ENCODE measurements at places on chromosomes 6 and 20.

- DNase-seq: no peak
Observed at GRCh38 chr6:87181903-87182302, 26.5 kb downstream of the ZNF292 start.

DNA sequence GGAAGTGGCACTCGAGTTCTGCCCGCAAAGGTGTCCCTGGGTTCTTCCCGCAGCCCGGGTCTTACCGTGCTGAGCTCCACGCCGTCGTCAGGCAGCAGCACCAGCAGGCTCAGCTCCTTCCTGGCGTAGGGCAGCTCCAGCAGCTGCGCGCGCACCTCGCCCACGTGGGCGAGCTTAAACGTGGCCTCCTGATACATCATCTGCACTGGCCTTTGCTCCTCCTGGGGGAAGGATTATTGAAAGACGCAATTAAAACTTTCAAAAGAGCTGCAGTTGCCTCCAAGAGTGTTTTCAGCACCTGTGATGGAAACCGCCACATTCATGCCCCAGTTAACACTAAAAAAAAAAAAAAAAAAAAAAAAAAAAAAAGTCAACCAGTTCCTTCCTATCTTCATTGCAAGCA is 11.3 kb downstream of the SERPINB9 start:
- peak; percentile 74 for DNase-seq

GRCh38 chr6:151166180-151166579 is 73.6 kb upstream of the AKAP12 start:
- no peak for DNase-seq

- no peak for DNase-seq
Observed at GRCh38 chr6:37381579-37381978, 27.8 kb downstream of the RNF8 start.

- DNase-seq: no peak
Observed at GRCh38 chr6:112502351-112503090, 155.4 kb downstream of the RFPL4B start.

GRCh38 chr6:90500458-90500857 is 86.4 kb downstream of the MAP3K7 start:
- no peak for DNase-seq

- no peak for DNase-seq
Observed at GRCh38 chr6:90960324-90960723, 373.5 kb upstream of the MAP3K7 start.

DNA sequence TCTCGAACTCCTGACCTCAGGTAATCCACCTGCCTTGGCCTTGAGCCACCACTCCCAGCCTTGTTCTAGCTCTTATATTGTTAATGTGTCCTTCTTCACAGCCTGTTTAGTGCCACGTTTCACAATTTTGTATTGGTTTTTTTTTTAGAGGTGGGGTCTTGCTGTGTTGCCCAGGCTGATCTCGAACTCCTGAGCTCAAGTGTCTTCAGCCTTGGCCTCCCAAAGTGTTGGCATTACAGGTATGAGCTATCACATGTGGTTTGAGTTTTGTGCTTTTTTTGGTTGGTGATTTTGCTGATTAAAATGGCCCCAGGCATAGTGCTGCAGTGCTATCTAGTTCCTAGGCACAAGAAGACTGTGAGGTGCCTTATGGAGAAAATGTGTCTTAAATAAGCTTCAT is 5.9 kb upstream of the CSTL1 start:
- DNase-seq: no peak

DNA sequence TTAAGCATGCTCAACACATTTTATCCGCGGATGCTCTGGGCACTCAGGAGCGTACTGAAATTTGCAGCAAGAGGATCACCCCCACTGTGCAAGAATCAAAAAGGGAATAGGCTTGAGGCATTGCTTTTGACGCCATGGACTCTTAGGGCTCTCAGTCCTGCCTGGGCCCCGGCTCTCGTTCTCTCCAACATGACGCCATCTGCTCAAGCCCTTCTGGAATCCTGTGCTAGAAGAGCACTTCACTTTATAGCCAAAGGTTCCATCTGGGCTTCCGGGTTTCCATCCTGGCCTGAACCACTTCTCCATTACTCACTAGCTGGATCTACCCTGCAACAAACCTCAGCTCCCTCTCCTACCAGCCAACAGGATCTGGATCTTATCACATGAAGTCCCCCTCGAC is 105.3 kb downstream of the FOXF2 start:
- no peak for DNase-seq

DNA sequence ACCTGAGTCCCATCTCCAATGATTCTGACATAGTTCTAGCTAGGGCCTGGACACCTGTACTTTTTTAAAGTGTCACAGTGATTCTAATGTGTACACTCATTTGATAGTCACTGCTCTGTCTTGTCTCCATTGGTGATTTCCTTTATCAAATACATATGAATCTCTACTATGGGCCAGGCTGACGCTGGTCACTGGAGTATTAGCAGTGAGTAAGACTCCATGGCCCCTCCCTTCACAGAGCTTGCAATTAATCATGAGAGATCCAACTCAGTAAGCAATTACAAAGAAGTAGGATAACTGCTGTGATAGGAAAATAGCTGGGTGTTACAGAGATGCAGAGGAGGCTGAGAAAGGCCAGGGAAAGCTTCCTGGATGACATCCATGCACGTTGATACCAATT is 19.3 kb upstream of the SASH1 start:
- DNase-seq: no peak

DNA sequence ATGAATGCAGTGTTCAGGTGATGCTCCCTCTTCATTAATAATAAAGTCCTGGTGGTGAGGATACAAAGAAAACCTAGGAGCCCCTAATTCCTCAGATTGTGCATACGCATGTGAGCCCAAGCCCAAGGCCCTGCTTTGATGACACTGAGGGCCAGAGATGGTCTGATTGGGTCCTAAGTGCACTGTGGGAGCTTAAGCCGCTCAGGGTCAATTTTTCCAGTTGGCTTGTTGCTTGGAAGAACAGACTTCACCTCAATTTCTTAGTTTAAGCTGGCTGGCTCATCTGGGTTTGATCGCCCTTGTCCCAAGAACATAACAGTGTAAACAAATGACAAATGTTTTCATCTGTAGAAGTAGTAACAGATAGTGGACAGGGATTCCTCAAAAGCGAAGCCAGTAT is 41.4 kb downstream of the INSM1 start:
- no peak for DNase-seq

GRCh38 chr20:3223651-3223993 is 14.3 kb downstream of the ITPA start:
- no peak for DNase-seq

DNA sequence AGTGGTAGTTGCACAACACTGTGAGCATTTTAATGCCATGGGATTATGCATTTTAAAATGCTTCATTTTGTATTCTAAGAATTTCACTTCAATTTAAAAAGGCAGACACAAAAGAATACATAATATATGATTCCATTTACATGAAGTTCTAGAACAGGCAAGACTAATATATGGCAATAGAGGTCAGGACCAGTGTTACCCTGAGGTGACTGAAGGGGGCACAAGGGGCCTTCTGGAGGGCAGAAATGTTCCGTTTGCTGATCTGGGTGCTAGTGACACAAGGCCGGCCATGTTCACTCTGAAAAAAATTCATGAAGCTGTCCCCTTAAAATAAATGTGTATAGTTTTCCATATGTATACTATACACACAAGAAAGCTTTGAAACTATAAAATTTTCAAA is 28.5 kb downstream of the TASP1 start:
- DNase-seq: no peak

- DNase-seq: no peak
Observed at GRCh38 chr6:28349344-28349891, 329 bp upstream of the ZKSCAN3 start.

GRCh38 chr6:14542670-14543366 is 425.2 kb downstream of the CD83 start:
- DNase-seq: peak; percentile 81

GRCh38 chr6:122780114-122780513 is 598 bp downstream of the FABP7 start:
- no peak for DNase-seq

GRCh38 chr6:40822619-40823018 is 216.4 kb downstream of the UNC5CL start:
- DNase-seq: no peak

DNA sequence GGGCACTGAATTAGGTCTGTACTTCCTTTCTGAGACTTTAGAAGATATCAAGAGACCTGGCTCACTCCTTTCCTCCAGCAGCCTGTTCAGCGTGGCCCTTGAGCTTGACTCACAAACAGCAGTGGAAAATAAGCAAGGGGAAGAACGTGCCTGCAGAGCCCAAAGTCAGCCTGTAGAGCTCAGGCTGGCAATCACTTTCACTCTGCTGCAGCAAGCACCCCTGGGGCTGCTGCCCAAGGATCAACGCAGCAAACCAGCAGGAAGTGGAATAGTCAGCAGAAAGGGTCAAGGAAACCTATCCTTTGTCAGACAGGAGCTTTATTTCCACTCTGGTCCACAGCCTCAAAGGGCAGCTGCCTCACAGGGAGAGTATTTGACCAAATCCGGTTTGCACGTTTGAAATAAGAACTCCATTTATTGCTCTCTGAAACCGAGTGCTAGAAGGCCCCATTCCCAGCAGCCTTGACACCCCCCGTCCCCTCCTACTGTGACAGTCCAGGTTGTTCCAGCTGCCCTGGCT is 77.4 kb downstream of the PRDM1 start:
- DNase-seq: peak; percentile 72

DNA sequence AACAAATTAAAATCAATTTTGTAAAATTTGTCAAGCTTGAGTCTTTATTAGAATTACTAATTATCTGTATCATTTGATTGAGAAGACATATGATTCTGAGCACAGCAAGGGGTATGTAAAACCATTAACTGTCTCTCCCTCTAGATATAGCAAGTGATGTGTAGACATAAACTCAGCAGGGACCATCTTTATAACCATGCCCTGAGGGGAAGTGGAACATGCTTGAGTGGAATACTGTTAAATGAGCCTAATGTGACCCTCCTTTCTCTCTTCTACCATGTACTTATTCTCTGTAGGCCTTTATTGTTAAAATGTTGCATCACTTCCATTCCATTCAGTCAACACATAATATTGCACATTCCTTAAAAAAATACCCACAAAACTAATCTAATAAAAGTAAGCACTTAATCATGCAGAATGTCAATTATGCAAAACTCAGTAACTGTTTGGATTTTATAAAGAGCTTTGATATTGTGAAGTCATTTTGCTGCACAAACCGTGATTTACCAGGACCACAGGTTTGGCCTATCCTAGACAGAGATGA is 896.6 kb upstream of the MANEA start:
- no peak for DNase-seq

- DNase-seq: no peak
Observed at GRCh38 chr6:80698459-80698858, 592.0 kb downstream of the BCKDHB start.

DNA sequence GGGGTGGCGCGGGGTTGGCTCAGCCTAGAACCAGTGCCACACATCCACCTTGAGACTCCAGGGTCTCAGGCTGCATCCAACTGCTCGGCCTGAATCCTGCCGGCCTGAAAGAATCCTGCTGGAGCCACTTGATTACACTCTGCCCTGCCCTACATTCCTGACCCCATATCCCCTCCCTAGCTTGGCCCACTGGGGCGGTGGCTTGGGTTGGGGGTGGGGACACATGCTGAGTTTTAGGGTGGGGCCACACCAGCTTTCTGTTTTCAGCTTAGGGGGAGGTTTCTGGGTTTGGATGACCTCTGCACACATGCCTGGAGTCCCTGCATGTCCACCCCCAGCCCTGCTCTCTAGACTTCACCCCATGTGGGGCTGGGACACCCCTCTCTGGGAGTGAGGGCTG is 6.8 kb downstream of the ITPR3 start:
- no peak for DNase-seq

GRCh38 chr6:150830439-150831165 is 34.9 kb upstream of the MTHFD1L start:
- no peak for DNase-seq

DNA sequence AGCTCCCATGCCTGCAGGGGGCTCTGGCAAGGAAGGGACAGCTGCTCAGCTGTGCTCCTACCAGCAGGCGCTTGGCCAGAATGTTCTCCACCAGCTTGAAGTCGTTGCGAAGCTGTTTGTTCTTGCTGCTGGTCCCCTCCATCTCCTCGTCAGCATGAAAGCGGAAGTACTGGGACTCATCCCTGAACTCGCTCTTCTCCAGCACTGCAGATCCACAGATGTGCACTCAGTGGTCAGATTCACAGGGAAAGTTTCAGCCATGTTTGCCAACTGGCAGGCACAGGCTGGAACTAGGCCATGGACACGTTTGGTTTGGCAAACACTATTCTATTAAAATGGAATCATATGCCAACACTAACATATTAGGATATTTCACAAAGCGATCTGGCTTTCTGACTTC is 167.9 kb downstream of the PREX1 start:
- no peak for DNase-seq

GRCh38 chr20:16314748-16315159 is 258.5 kb downstream of the KIF16B start:
- DNase-seq: no peak

DNA sequence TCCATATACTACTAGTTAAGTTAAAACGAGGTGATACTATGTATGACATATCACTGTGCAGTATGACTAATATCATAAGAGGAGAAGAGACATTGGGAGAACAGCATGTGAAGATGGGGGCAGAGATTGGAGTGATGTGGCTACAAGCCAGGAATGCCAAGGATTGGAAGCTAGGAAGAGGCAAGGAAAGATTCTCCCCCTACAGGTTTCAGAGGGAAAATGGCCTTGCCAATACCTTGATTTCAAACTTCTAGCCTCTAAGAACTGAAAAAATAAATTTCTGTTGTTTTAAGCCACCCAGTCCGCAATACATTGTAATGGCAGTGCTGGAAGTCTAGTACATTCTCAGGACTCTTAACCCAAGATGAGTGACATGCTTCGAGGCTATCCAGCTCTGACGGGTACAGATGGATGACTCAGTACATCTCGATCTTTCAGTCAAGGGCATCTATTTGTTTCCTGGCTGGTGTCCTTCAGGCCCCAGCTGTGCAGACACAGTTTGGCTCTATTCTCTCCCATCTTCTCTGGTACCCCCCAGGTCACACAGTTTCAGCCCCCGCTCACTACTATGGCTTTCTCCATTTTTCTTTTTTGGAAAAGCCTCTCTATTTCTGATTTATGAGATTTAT is 55.5 kb upstream of the THEMIS start:
- DNase-seq: no peak

DNA sequence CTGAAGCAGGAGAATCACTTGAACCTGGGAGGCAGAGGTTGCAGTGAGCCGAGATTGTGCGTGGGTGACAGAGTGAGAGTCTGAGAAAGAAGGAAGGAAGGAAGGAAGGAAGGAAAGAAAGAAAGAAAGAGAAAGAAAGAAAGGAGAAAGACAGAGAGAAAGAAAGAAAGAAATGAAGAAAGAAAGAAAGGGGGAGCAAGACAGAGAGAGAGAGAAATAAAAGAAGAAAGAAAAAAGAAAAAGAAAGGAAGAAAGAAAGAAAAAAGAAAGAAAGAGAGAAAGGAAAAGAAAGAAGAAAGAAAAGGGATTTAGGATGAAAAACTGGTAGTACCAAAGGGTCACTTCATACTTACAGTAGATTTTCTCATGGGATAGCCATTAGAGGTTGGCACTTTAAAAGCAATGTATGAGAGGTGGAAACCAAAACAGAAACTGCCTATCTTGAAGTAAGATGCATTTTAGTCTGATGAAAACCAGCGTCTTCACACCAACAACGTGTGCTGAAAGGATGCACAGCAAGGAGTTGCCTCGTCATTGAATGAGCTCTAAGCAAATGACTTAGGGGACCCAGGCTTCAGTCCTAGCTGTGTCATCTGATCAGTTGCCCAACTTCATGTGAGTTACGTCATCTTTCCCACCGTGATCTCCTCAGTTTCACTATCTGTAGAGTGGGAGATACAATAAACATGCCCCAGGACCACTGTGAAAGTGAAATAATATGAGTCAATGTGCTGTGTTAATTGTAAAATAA is 133.9 kb upstream of the NEDD9 start:
- DNase-seq: peak; percentile 53

GRCh38 chr6:4936681-4937041 is 67.2 kb downstream of the RPP40 start:
- DNase-seq: no peak

GRCh38 chr20:47338131-47338628 is 18.3 kb downstream of the ZMYND8 start:
- no peak for DNase-seq
